Hematopoietic multipotent progenitor cell treated with erythropoietin and hydrocortisone succinate and interleukin-3 and kit ligand, for 4 days (in vitro differentiated cells): ENCODE measurements at places on chromosomes 12 and 14.

DNA sequence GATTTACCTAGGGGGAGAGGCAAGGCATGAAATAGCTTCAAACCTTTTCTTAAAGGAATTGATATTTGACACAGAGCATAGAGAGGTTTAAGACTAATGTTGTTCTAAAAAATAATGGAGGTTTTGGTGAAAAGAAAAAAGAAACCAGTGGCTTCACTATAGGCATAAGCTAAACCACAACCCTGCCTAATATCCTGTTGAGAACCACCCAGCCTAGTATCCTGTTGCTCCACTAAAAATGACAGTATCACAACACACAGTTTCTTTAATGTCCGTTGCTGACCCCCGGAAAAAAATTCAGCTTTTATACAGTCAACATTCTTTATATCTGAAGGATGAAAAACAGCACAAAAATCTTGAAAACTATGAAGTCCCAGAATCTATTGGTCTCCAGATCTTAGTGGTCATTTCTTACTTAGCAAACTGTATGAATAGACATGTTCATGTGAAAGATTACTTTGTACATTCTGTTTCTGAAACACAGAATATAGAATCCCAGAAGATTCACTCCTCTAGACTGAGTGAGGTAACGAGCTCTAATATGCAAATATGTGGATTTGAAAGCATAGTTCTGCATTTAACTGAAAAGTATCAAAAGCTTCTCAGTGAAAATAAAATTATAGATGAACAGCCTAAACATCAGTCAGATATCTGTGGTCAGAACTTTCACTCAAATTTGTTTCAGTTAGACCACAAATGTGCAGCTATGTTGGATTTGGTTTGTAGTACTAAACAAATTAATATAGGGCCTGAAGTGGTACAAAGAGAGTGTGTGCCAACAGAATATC lies 40.5 kb downstream of the GALC start:
- peak; percentile 80 for DNase-seq

- DNase-seq: no peak
These were observed 25.5 kb downstream of the ZC2HC1C start for GRCh38 chr14:75094896-75095295.

- no peak for DNase-seq
These were observed 582.6 kb downstream of the ALG10 start for GRCh38 chr12:34604631-34605509.

- peak; percentile 91 for DNase-seq
These were observed 3.7 kb upstream of the SETD1B start for GRCh38 chr12:121799842-121800693.

DNA sequence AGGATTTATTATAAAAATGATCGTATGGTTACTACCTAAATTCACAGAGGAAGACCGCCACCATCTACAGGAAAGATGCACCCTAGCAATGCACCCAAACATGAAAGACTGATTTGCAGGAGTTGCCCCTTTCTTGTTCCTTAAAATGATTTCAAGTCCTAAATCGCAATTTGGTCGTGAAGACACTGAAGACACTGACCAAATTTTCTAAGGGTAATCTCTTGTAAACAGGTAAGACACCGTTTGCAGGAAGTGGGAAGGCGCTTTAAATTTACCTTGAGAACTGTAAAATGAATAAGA lies 1.0 kb downstream of the SOS2 start:
- DNase-seq: peak; percentile 27

GRCh38 chr14:51726166-51726899 lies 74.6 kb downstream of the FRMD6 start:
- DNase-seq: no peak

DNA sequence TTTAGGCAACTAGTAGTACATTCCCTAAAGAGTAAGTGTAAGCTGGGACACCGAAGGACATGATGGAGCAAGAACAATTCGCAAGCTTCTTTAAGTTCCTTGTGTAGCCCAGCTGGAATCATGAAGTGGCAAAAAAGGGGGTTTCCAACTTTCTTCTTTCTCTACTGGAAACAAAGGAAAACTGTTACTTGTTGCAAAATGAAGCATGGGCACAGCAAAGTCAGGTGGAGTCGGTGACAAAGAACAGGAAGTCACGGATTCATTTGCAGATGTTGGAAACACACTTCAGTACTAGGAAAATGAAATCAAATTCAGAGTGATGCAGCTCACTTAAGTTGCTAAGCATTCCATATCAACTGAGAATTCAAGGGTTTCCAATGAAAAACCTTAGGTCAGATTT lies 706.9 kb upstream of the STXBP6 start:
- no peak for DNase-seq

DNA sequence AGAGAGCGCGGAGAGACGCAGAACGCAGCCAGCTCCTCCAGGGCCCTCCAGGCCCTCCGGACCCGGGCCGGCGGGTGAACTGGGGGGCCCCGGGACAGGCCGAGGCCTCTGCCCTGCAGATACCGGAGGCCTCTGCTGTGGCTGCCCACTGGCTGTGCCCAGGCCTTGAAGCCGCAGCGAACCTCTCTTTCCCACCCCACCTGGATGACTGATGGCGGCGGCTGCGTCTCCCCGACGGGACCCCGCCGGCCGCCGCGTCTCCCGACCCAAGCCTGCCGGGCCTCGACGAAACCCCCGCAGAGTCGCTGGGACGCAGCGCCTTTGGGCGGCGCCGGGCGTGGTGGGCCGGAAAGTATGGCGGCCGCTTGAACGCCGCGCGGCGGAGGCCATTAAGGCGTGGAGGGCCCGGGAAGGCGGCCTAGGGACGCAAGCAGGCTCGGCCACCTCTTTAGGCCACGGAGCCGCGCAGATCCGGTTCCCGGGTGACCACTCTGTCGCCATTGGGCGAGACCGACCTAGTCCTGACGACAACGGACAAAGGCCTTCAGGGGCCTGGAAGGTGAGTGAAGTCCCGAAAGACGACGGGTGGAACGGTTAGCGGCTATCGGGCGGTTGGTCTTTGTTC lies 8.4 kb upstream of the ERGIC2 start:
- DNase-seq: peak; percentile 5

GRCh38 chr14:59576332-59577294 lies at the start of gene CCDC175:
CCDC175 (minus strand) TSS chr14:59576812; CDS start chr14:59576775, 37 bp downstream.
- DNase-seq: peak; percentile 98

GRCh38 chr12:26971963-26972362 lies 33.7 kb downstream of the FGFR1OP2 start:
- DNase-seq: no peak

DNA sequence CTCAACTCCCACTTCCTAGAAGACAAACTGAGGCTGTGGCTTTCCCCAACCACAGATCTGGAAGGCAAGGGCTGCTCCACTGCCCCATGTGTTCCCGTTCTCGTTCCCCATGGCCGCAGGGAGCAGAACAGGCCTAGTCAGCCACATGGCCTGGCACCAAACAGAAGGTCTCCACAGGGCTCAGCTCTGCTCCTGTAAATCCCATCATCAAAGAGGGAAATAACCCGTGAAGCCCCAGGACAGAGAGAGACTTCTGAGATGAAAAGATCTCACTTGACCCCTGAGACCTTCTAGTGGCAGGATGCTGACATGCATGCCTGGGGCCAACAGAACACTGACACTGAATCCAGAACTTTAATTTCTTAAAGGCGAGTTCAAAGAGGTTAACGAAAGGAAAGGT lies 68.9 kb downstream of the BCL11B start:
- DNase-seq: no peak

GRCh38 chr14:96578619-96579018 lies 76.4 kb downstream of the PAPOLA start:
- DNase-seq: no peak

DNA sequence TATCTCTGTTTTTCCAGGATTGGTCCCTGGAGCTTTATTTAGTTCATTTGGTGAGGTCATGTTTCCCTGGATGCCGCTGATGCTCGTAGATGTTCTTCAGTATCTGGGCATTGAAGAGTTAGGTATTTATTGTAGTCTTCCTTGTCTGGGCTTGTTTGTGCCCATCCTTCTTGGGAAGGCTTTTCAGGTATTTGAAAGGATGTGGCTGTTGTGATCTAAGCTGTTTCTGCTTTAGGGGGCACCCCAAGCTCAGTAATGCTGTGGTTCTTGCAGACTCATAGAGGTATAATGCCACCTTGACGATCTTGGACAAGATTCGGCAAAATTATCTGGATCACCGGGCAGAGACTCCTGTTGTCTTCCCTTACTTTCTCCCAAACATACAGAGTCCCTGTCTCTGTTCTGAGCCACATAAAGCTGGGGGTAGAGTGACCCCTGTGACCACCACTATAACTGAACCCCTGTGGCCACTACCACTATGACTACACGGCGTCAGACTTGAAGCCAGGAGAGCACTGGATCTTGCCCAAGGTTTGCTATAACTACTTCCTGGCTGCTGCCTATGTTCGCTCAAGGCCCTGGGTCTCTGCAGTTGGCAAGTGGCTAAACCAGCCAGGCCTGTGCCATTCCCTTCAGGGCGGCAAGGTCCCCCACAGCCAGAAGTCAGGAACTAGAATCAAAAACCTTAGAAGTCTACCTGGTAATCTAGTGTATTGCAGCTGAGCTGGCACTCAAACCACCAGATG lies 40.9 kb downstream of the FGD4 start:
- no peak for DNase-seq
